ENCODE measurements at places on chromosomes 6 and 20.

GRCh38 chr6:106609699-106610098 is 19.6 kb downstream of the RTN4IP1 start:
- no peak for DNase-seq

DNA sequence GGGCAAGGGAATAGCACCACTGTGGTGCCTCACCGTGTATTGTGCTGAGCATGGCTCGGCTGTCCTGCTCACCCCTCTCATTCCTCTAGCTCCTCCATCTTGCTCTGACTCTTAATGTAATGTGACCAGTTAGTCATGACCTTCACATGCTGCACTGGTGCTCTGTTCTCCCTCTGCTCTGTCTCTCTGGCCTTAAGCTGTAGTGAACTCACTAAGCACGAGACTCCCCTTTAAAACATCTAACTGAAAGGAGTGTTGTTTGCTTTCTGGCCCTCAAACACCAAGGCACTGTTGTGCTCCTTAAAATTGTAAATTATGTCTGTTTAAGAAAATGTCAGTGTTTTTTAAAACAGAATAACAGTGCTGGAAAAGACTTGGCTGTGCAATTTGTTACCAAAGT is 140.4 kb downstream of the HDGFL1 start:
- DNase-seq = no peak

- no peak for DNase-seq
Observed at GRCh38 chr20:49448917-49449316, 33.6 kb downstream of the KCNB1 start.

DNA sequence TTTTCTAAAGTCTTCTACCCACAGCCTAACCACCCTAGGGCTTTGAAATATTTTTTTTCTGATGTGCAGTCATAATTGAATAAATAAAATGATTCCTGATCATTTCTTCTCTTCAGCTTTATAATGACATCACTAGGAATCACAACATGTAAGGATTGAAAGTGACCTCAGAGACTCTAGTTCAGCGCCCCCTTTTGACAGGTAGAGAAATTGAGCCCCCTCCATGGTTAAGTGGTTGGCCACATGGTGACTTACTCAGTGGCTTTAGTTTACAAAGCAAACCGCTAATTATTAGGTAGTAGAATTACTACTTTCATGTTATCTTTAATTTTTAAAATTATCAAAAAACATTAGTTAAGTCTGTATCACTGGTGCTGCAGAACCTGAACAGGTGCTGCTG is 13.3 kb upstream of the SLC2A12 start:
- DNase-seq = no peak

DNA sequence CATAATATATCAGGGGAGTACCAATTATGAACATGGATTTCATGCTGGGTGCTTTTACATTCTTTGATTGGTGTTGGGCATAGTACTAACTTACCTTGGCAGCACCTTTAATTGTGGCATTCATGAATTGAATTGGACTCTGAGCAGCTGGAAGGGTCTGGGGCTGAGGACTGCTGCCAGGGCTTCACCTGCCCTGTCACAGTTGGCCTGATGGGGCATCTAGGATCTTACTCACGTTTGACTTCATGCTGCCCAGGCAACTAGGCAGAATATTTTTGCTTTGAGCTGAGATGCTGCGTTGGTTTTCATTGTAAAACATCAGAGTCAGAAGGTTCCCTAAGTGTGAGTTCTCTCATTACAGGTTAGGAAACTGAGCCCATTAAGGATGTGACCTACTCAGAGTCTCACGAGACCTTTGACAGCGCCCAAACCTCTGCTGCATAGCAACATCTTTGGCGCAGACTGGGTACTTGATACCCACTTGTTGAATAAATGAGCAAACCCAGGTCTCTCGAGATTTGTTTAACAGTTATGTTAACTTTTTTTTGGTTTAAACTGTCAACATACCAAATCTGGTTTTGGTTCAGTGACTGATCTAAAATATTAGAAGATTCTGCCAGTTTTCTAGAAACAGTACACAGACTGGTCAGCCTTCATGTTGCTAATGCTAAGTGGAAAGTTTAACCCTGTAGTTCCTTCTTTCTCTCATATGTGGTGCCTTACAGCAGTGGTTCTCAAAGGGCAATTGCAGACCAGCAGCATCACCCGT is 104.9 kb downstream of the TCP11 start:
- DNase-seq = no peak

- no peak for DNase-seq
Observed at GRCh38 chr6:152054441-152054840, 247.0 kb downstream of the ESR1 start.

- DNase-seq = peak; percentile 60
Observed at GRCh38 chr20:64010711-64011237, 25.2 kb upstream of the C20orf204 start.

DNA sequence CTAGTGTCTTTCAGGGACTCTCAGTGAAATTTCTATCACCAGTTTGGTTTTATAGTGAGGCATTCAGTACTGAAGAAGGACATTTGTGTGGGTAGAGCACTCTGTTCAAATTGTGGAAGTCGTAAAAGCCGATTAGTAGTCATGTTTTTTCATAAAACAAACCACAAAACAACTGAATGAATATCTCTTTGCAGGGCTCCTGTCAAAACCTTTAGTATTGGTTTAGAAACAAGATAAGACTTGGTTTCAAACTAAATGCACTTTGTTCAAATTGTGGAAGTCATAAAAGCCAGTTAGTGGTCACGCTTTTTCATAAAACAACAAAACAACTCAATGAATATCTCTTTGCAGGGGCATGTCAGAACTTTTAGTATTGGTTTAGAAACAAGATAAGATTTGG is 23.8 kb downstream of the ADGRF4 start:
- DNase-seq = no peak

DNA sequence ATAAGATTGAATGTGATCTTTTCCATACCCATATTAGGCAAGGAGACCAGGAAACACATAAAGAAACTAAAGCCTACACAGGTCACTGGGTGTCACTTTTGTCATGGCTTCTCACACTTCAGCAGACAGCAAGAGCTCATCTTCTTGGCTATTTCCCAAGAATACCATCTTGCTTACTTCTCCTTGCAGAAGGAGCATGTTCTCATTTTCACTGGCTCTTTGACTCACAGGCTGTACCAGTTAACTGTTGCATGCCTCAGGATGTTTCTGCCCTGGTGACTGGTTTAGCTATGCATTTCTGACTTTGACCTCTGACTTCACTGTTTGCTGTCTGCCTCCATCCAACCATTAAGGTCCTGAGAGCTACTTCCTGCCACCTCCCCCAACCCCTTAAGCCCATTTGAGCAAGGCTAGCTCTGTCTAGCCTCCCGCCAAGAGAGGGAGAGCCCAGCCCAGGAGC is 40.3 kb upstream of the OGFRL1 start:
- no peak for DNase-seq

DNA sequence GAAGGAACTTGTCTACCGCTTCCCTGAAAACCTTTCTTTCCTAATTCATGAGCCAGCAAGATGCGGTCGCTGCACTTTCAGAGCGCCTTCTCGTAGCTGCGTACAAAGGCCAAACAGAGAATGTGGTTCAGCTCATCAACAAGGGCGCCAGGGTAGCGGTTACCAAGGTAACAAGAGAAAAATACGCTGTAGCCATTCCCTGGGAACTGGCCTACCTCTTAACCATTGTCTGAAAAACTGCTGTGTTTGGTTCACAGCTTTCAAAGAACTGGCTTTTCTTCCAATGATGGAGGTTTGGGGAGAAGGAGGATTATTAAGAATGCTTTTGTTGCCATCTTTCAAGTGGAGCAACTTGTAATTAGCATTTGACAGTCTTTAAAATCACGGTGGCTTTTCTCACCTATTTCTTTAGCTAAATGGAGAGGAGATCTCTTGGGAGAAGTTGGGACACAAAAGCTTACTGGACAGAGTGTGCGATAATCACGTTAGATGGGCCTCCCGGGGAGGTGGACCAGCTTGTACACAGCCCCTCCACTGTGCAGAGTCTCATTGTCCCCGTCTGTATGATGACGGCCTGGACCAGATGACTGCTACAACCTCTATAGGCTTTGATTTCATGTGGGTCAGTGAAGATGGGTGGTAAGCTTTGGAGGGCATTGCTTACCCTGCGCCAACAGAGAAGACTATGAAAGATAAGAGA is 71.5 kb downstream of the LYRM2 start:
- no peak for DNase-seq

- no peak for DNase-seq
Observed at GRCh38 chr6:106102034-106102433, 15.9 kb downstream of the PRDM1 start.

GRCh38 chr20:3032624-3033023 is 10.8 kb upstream of the GNRH2 start:
- no peak for DNase-seq

- DNase-seq = no peak
Observed at GRCh38 chr6:79946272-79947190, 822 bp downstream of the ELOVL4 start.

DNA sequence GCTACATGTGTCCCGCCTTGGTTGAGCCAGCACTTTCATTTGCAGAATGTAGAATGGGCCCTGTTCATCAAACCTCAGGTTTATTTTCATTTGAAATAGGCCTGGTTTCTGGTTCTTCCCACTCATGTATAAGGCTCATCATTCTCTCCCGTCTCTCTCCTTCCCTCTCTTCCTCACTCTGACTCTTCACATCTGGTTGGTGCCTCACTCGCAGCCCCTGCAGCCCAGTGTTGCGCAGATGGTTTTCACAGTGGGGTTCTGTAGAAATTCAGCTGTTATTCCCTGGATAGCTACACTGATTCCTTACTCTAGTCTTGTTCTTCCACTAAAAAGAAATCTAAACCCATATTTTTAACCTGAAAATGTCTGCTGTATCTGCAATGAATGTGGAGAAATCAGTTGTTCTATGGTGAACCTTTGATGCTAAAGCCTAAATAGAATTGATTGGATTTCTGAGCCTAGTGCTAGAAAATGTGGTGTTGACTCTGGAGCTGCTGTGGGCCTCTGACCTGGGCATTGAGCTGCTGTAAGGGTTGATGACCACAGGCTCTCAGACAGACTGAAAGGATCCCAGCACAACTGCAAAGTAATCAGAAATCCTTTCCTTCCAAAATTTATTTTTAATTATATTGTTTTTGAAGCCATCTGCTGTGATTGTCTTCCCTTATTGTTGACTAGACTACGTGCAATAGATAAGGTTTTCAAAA is 150.3 kb downstream of the TMEM242 start:
- DNase-seq = no peak

DNA sequence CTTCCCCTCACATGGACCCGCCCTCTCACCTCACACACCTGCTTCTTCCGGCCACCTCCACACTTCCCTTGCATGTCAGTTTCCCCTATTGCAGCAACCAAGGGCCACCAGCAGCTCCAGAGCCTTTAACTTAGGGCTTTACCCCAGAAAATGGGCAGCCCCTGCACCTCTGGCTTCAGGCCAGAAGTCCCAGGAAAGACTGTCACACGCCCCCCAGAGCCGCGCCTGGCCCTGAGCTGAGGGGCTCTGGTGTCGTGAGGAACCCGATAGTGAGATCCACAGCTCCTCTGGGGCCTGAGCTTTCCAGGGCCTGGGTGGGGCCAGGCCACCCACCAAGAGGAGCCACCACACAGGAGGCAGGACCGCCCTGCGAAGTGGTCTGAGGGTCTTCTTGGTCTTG is 182.4 kb downstream of the DLL1 start:
- no peak for DNase-seq

- no peak for DNase-seq
Observed at GRCh38 chr20:46456255-46457028, 50.0 kb upstream of the ELMO2 start.

GRCh38 chr6:80329496-80329895 is 223.0 kb downstream of the BCKDHB start:
- no peak for DNase-seq

DNA sequence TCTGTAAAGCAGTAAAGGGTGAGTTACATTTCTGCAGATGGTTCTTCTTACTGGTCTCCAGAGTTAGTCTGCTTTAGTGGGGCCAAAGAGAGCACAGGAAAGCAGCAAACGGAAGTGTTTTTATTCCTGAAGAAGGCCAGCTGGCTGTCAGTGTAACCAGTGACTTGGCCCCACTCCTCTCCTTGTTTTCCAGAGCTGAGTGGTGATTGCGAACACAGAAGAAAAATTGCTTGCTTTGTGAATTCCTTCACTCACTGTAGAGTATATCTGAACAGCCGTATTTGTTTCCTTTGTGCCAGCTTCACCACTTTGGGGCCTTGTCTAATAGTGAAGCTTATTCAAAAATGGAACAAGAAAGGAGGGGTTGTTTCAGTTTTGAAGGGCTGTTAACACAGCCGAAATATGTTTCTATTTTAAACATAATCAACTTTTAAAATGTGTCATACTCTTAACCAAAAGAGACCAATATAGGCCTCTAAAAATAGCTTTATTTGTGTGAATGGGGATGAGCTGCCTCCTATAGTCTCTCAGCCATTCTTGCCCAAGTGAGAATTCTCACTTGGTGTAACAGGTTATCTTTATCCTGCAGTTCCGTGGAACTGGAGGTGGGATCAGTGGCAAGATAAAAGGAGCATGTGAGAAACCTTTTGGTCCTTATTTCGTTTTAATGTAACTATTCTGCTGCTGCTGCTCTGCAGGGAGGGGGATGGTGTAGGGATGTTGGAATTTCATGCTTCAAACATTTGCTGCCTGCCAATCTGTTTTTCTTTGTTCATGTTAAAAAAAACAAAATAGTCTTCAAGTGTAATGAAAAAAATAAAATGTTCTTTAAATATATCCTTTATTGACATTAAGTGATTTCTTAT is 37.8 kb downstream of the ZC2HC1B start:
- peak; percentile 1 for DNase-seq

- DNase-seq = no peak
Observed at GRCh38 chr20:49615401-49616153, 47.6 kb upstream of the PTGIS start.

DNA sequence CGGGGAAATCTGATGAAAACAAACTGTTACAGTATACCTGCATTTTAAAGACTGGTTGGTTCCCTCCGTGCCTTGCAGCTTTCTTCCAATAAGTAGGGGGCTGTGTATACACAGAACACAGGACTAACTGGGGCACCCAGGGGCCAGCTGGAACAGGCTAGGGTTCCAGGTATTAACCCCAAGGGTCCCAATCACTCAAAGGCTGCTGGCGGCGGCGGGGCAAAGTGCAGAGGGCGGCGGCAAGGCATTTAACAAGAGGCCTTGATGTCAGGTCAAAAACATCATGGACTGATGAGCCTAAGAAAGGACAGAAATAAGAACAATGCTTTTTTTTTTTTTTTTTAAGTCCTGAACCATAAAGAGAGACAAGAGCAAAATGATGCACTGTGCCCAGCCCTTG is 2.5 kb downstream of the PMEPA1 start:
- no peak for DNase-seq

Data from fibroblast of skin of left quadriceps (primary cell).